Right atrium auricular region (tissue), 2 donors: ENCODE measurements at places on chromosomes 7 and 10. TPM values are rescaled to one million over a fixed set of nuclear protein-coding genes. Genes with fewer than 3 reads are reported as not detected.

The NEUROG3 gene
- not detected for total RNA-seq

The IDI1 gene
- 16.7 TPM for total RNA-seq

The CABCOCO1 gene
- not detected for total RNA-seq

The CALHM1 gene
- not detected for total RNA-seq

The CHN2 gene
- 6.6 TPM for total RNA-seq

The AOAH gene
- total RNA-seq = 7.2 TPM

The ADCY1 gene
- total RNA-seq = 2.4 TPM

The DCLRE1C gene
- 2.9 TPM for total RNA-seq

The GSTO2 gene
- 0.55 TPM for total RNA-seq

- peak overlapping the region; percentile 48 for H3K27ac ChIP-seq
- peak overlapping the region; percentile 64 for H3K4me3 ChIP-seq
- H3K27me3 ChIP-seq = peaks cover 15% of the 10 kb centered on the region
- H3K36me3 ChIP-seq = no peaks in the 10 kb centered on the region
Measured at GRCh38 chr10:92688927-92689662, 660 bp upstream of the HHEX start.

DNA sequence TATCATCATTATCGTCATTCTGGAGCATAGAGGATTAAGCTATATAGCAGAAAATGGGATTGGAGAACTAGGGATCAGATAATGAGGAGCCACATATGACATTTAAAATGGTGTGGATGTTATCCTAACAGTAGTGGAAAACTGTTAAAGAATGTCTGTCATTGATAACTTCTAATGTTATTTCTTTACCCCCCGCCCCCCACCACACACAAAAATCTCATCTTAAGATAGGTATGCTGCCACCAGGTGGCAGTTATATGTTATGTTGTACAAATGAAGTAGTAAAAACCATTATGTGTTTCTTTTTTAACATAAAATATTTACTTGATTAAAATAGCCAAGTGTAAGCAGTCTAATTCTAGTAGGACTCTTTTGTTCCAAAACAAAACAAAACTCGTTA lies 13.0 kb downstream of the AKAP9 start:
- no peaks in the 10 kb centered on the region for H3K4me1 ChIP-seq
- no peak overlapping the region for H3K27ac ChIP-seq
- H3K4me3 ChIP-seq = no peak overlapping the region
- H3K36me3 ChIP-seq = no peaks in the 10 kb centered on the region

- no peak overlapping the region for H3K27ac ChIP-seq
- no peaks in the 10 kb centered on the region for H3K4me1 ChIP-seq
Measured at GRCh38 chr10:53607691-53608090, 835.1 kb upstream of the MBL2 start.

DNA sequence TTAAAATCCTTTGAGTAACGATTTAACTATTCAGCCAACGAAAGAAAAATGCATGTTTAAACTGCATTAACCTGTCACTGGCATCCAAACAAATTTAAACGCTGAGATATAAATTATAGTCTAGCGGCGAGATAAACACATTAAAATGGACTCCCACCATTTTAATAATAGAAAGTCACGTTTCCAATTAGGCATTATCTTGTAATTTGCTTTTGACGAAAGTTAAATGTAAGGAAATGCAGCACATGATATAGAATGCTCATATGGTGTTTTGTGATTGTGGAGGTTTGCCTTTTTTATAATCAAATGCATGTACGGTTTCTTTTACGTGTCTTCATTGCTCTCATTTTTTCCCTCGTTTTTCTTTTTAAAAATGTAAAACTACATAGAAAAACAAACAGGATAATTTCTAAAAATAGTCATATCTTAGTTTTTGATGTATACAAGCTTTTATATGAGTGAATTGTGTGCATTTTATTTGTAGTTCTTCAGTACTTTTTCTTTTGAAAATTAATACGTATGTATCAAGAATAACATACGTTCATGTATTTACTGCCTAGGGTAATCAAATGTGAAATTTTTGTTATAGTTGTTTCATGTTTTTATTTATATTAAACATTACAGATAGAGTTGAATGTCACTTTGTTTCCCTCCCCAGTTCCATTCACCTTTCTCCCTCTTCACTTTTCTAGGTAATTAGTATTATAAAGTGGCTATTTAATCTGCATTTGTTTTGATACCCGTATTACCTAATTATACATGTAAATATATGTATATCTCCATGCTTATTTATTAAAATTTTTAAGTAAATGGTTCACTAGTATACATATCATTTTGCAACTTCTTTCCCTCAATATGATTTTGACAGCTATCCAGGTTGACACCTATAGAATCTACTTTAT lies 1.1 kb upstream of the KLF14 start:
- H3K27ac ChIP-seq = no peak overlapping the region
- H3K4me1 ChIP-seq = no peaks in the 10 kb centered on the region
- H3K36me3 ChIP-seq = no peaks in the 10 kb centered on the region
- H3K4me3 ChIP-seq = no peak overlapping the region

- DNase-seq = no peak
- no peaks in the 10 kb centered on the region for H3K27me3 ChIP-seq
- H3K4me1 ChIP-seq = no peaks in the 10 kb centered on the region
- no peak overlapping the region for H3K4me3 ChIP-seq
- no peak overlapping the region for H3K27ac ChIP-seq
- no peaks in the 10 kb centered on the region for H3K36me3 ChIP-seq
Measured at GRCh38 chr7:83876593-83876992, 227.7 kb upstream of the SEMA3E start.

GRCh38 chr10:94194256-94194655 lies 168.5 kb downstream of the NOC3L start:
- no peak overlapping the region for H3K27ac ChIP-seq
- H3K27me3 ChIP-seq = no peaks in the 10 kb centered on the region
- no peaks in the 10 kb centered on the region for H3K36me3 ChIP-seq
- no peak for DNase-seq

GRCh38 chr7:120794106-120794729 lies 63.7 kb downstream of the TSPAN12 start:
- no peak overlapping the region for H3K4me3 ChIP-seq
- peak overlapping the region; percentile 27 for H3K27ac ChIP-seq
- no peaks in the 10 kb centered on the region for H3K27me3 ChIP-seq
- H3K36me3 ChIP-seq = no peaks in the 10 kb centered on the region

DNA sequence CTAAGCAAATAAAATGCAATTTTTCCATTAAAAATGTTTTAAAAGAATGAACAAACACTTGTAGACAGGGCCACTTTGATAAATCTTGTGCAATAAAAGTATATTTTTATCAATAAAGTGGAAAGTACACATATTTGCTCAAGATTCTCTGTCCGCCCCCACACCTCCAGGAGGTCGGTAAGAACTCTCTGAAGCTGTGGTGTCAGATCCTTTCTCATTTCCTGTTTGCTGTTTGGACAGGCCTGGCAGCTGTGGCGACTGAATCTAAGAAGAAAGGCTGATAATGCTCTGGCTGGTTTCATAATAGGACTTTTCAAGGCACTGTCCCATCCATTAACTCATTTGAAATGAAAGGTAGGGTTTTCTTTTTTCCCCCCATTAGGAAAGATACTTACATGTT lies 15.3 kb upstream of the ASB4 start:
- H3K27ac ChIP-seq = no peak overlapping the region
- no peak for DNase-seq
- H3K4me1 ChIP-seq = no peaks in the 10 kb centered on the region
- H3K4me3 ChIP-seq = no peak overlapping the region

- no peaks in the 10 kb centered on the region for H3K4me1 ChIP-seq
- no peak overlapping the region for H3K4me3 ChIP-seq
- H3K36me3 ChIP-seq = no peaks in the 10 kb centered on the region
- H3K27me3 ChIP-seq = no peaks in the 10 kb centered on the region
- no peak for DNase-seq
- no peak overlapping the region for H3K27ac ChIP-seq
Measured at GRCh38 chr7:15197042-15197977, 294.8 kb upstream of the DGKB start.

GRCh38 chr10:1570416-1571051 lies 166.8 kb downstream of the ADARB2 start:
- H3K27me3 ChIP-seq = no peaks in the 10 kb centered on the region
- no peaks in the 10 kb centered on the region for H3K4me1 ChIP-seq
- H3K36me3 ChIP-seq = no peaks in the 10 kb centered on the region
- H3K4me3 ChIP-seq = no peak overlapping the region
- no peak for DNase-seq
- H3K27ac ChIP-seq = no peak overlapping the region

DNA sequence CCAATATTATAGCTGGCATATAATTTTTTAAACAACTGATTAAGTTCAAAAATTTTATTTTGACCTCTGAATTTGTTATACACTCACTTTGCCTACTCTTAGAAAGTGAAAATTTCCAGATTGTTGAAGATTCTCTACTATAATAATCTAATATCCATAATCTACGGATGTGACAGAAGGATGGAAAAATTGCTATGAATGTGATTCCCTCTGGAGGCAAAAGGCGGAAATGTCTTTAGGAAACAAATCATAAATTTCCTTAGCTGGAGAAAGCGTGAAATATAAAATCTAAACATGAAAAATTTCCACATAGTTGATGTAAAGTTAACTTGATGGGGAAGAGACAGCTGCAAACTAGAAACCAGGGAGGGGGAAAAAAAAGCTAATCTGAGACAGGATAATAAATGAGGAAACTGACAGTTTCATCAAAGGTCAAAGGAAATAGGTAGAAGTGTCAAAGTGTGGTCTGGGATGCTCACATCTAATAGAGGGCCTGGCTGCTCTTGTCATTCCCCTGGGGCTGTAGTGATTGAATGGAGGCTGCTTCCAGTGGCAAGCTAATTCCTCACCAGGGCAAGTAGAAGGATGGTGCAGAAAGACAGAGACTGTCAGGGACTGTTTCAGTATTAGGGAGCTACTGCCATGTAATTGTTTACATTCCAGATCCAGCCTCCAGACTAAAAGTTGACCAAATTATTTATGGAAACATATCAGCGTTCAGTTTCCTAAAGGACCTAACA lies 264.5 kb downstream of the SDHAF3 start:
- H3K27me3 ChIP-seq = no peaks in the 10 kb centered on the region
- H3K4me1 ChIP-seq = no peaks in the 10 kb centered on the region
- no peak overlapping the region for H3K4me3 ChIP-seq
- H3K27ac ChIP-seq = no peak overlapping the region

- H3K4me1 ChIP-seq = peaks cover 59% of the 10 kb centered on the region
- H3K27me3 ChIP-seq = no peaks in the 10 kb centered on the region
- H3K27ac ChIP-seq = peak overlapping the region; percentile 54
- no peak overlapping the region for H3K4me3 ChIP-seq
- H3K36me3 ChIP-seq = no peaks in the 10 kb centered on the region
Measured at GRCh38 chr7:37353949-37354655, 94.6 kb downstream of the ELMO1 start.

DNA sequence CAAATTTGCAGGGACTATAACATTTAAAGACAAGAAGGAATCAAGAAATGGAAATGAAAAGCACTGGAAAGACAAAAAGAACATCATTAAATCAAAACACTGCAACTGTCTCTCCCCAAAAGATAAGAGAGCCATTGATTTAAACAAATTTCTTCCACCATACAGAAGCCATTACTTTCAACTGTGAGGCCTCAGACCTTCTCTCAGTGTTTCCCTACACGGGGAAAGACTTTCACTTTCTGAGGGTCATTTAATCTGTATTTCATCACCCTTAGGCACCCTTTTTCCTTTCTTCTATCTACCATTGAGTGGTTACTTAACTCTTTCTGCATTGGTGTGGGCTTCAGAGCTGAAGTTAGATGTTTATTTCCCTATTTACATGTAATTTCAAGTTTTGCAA lies 47.5 kb downstream of the CCDC172 start:
- H3K27ac ChIP-seq = no peak overlapping the region
- H3K36me3 ChIP-seq = no peaks in the 10 kb centered on the region
- no peaks in the 10 kb centered on the region for H3K4me1 ChIP-seq
- no peak overlapping the region for H3K4me3 ChIP-seq
- no peaks in the 10 kb centered on the region for H3K27me3 ChIP-seq

DNA sequence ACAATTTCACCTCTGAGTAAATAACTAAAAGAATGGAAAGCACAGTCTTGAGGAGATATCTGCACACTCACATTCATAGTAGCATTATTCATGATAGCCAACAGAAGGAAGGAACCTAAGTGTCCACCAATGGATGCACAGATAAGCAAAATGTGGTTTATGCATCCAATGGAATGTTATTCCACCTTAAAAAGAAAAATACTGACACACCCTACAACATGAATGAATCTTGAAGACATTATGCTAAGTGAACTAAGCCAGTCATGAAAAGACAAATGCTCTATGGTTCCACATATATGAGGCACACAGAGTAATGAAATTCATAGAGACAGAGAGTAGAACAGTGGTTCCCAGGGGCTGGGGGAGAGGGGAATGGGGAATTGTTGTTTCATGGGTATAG lies 6.5 kb upstream of the CCSER2 start:
- H3K27me3 ChIP-seq = no peaks in the 10 kb centered on the region
- H3K36me3 ChIP-seq = no peaks in the 10 kb centered on the region

DNA sequence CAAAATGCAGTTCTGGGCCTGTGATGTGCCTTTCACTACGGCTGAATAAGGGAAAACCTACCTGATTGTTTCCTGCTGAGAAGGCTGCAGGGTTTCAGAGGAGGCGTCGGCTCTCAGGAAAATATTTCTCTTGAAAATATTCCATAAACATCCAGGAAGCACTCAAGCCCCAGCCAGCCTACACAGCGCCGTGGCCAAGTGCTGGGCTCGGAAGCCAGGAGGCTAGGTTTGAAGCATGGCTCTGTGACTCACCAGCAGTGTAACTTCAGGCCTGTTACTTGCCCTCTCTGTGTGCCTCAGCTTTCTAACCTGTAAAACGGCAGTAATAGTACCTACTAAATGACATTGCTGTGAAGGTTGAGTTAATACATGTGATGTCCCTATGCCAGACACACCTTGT lies 399.1 kb downstream of the GATA3 start:
- H3K4me3 ChIP-seq = no peak overlapping the region
- no peak overlapping the region for H3K27ac ChIP-seq
- no peaks in the 10 kb centered on the region for H3K27me3 ChIP-seq
- H3K36me3 ChIP-seq = no peaks in the 10 kb centered on the region
- DNase-seq = peak; percentile 71
- no peaks in the 10 kb centered on the region for H3K4me1 ChIP-seq

DNA sequence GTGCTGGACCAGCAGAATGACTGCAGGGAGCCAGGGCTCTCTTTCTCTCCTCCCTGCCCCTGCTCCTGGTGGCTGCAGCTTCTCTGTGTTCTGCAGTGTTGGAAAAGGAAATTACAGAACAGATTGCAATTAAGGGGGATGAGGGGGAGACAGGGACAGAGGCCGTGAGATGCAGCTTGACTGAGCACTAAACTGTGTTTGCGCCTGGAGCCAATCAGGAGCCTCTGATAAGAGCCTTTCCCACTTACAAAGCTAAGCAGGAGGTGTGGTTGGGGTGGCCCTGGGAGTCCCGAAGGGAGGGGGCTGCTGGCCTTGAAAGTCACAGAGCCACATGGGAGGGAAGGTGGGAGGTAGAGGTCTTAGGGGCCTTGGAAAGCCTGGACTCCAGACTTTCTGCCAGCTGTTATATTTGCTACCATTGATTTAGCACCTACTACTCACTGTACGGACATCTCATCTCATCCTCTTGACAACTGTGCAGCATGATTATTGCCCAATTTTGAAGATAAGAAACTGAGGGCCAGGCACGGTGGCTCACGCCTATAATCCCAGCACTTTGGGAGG lies 26.7 kb downstream of the TRIM8 start:
- H3K4me3 ChIP-seq = no peak overlapping the region
- H3K36me3 ChIP-seq = no peaks in the 10 kb centered on the region
- H3K4me1 ChIP-seq = peaks cover 75% of the 10 kb centered on the region
- DNase-seq = no peak

- no peaks in the 10 kb centered on the region for H3K36me3 ChIP-seq
- H3K27me3 ChIP-seq = no peaks in the 10 kb centered on the region
- no peak for DNase-seq
- H3K4me3 ChIP-seq = no peak overlapping the region
Measured at GRCh38 chr7:91194841-91195240, 69.4 kb upstream of the FZD1 start.
